Activated CD4-positive, alpha-beta T cell treated with anti-CD3 and anti-CD28 coated beads, Interleukin-2, amount 10 ng/mL, durations not matched to agents 24 days and 14 days (primary cell): ENCODE measurements at places on chromosomes 11 and 22. TPM values are rescaled to one million over a fixed set of nuclear protein-coding genes. Genes with fewer than 3 reads are reported as not detected.

The FOLR2 gene
- total RNA-seq, result not detected in 2 replicates

The OR5W2 gene
- total RNA-seq, result not detected in 2 replicates

GRCh38 chr22:46791201-46791731, 28.8 kb downstream of the TBC1D22A start:
- DNase-seq, result peak; percentile 92

GRCh38 chr11:116980136-116980793, 118.0 kb downstream of the SIK3 start:
- DNase-seq, result no peak

DNA sequence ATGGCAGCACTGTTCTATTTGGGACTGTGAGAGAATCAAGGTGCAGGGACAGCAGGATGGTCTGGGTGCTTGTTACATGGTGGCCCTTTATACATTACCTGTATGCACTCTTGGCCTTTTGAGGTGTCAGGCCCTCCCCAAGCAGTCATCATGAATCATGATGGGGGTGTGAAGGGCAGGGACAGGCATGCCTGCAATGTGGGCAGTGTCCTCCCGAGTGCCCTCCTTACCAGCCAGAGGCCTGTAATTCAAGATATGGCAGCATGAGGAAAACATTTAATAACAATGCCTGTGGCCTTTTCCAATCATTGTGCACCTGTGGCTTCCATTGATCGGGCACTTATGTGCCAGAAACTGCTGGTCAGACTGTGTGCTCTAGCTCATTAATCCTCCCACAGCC, 25.5 kb upstream of the CYP2D6 start:
- no peak for DNase-seq

DNA sequence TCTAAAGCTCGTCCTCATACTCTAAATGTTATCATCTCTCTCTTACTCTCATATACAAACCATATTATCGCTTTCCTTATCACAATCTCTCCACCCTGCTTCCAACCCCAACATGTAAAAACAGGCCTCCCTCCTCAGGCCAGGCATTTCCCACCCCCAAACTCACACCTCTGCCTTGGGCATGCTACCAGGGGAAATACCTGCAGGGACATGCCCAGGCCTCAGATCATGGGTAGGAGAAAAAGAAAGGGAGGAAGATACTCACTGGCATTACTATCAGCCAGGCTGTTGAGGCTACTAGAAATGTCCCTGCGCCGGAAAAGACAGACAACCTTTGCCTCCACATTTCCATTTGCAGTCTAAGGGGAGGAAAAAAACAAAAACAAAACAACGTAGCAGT, 1.8 kb downstream of the MTA2 start:
- DNase-seq, result peak; percentile 72
